ENCODE measurements at places on chromosomes 1 and 21.

- no peak for DNase-seq
These were observed 269.7 kb downstream of the LMO4 start for GRCh38 chr1:87598429-87598828.

GRCh38 chr1:26114165-26114927 lies 2.7 kb downstream of the PDIK1L start:
- DNase-seq = no peak

GRCh38 chr1:42144711-42145388 lies 8.4 kb upstream of the GUCA2B start:
- no peak for DNase-seq

DNA sequence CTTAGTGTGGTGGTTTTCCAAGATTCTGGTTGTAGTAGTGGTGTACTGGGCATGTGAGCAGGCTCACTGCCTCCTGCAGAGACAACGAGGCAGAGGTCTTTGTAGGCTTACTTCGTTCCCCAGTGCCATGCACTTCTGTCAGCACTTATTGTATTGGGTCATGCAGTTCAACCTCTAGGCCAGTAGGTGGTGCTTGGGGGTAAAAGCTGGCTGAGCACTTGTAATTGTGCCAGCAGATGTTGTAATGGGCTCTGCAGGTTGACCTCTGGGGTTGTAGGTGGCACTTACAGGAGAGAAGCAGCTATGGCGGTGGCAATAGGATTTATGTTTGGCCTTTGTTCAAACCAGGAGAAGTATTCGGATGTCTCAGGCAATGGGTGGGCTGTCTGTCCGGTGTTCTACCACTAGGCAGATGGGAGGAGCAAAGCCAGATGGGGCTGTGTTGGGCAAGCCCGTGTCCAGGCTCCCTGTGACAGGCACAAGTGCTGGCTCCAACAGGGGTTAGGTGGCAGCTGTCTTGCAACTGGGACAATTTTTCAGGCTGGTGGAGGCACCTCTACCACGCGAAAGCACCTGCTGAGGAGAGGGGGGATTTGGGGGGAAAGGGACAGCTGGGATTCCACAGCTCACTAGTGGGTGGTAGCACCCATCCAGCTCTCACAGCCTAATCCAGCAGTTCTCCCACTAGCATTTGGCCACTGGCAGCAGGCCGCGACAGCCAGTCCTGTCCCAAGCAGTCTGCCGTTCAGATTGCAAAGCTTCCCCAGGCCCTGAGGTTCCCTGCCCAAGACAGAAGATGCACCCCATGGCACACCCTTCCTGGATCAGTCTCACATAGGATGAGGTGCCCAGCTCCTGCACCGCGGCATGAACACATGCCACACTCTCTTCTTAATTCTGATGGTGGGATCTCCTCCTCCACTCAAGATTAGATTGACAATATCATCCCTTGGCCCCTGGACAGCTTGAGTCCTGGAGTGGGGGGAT lies 274.5 kb downstream of the CTH start:
- peak; percentile 35 for DNase-seq

- DNase-seq = no peak
These were observed 9.5 kb downstream of the PSMB4 start for GRCh38 chr1:151408891-151409290.

- DNase-seq = no peak
These were observed 63.9 kb downstream of the WDR64 start for GRCh38 chr1:241715956-241716355.

GRCh38 chr1:180911640-180912191 lies 981 bp upstream of the KIAA1614 start:
- peak; percentile 50 for DNase-seq

GRCh38 chr1:212645546-212646543 lies 37.3 kb downstream of the ATF3 start:
- DNase-seq = no peak

GRCh38 chr1:164640686-164641352 lies 81.8 kb downstream of the PBX1 start:
- no peak for DNase-seq

DNA sequence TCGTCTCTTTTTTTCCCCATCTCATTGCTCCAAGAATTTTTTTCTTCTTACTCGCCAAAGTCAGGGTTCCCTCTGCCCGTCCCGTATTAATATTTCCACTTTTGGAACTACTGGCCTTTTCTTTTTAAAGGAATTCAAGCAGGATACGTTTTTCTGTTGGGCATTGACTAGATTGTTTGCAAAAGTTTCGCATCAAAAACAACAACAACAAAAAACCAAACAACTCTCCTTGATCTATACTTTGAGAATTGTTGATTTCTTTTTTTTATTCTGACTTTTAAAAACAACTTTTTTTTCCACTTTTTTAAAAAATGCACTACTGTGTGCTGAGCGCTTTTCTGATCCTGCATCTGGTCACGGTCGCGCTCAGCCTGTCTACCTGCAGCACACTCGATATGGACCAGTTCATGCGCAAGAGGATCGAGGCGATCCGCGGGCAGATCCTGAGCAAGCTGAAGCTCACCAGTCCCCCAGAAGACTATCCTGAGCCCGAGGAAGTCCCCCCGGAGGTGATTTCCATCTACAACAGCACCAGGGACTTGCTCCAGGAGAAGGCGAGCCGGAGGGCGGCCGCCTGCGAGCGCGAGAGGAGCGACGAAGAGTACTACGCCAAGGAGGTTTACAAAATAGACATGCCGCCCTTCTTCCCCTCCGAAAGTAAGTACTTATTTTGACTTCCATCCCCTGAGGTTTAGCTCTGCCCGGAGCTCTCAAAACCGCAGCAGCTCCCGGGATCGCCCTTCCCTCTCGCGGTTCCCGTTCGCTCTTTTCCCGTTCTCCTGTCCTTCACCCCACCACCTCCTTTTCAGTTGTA lies 1.5 kb downstream of the TGFB2 start:
- peak; percentile 45 for DNase-seq

DNA sequence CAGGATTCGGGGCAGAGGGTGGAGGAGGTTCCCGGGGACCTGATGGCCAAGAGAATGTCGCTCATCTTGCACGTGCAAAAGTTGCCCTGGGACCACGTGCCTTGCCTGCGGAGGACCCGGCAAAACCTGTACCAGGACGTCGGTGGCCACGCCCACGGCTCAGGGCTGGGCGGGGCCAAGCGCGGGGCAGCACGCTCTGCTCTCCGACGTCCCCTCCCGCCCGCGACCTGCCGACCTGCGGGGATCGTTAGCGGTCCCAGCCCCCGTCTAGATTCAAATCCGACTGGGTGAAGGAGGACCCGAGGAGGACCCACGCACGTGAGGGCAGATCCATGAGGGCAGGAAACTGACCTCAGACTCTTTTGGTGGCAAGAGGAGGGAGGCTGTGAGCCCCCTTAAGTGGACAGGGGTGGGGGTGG lies at the start of gene C1orf167:
C1orf167 (plus strand) TSS at position 206 of the 419 bp plus-strand sequence. CDS start 2,208 bp downstream, outside the sequence.
- no peak for DNase-seq
